ENCODE measurements at places on chromosomes 5 and 9.

- DNase-seq, result peak; percentile 96
Measured at GRCh38 chr5:82165740-82166530, 112.2 kb downstream of the RPS23 start.

GRCh38 chr5:177409043-177409801 is at the start of gene F12:
TSS of gene F12 (minus strand) at chr5:177409564. CDS start at chr5:177409527, 37 bp downstream.
- no peak for DNase-seq

DNA sequence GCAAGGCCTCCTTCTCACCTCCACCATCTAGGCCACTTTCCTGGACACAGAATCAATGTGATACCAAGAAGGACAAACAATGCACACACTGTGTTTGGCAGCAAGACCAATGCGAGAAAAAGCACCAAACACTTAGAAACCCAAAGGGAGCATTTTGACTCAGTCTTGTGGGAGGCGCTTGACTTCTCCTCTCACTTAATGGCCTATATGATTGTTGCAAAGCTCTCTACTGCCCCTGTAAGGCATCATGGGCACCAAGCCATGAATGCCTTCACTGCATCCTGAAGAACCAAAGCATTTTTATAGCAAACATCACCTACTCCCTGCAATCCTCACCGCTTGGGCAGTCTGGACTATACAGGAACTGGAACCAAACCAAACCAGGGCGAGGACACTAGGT is 57.5 kb downstream of the CDH6 start:
- no peak for DNase-seq

DNA sequence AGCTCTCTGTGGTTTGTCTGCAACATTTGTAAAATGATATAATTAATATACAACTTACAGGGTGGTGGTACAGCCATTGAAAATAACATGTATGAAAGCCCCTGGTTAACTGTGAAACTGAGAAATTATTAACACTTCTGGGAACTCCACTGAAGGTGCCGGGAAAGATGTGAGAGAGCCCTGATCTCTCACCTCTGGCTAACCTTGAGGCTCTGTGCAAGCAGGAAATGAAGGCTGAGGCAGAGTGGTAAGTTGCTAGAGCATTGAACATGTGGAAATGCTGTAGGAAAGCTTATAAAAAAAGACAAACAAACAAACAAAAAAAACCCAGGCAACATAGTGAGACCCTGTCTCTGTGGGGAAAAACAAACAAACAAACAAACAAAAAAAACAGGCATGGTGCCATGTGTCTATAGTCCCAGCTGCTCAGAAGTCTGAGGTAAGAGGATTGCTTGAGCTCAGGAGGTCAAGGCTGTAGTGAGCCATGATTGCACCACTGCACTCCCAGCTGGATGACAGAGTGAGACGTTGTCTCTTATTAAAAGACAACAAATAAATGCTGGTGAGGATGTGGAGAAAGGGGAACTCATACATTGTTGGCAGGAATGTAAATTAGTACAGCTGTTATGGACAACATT is 7.5 kb downstream of the CATSPER3 start:
- DNase-seq, result no peak

GRCh38 chr5:52794519-52794918 is 6.8 kb downstream of the ITGA1 start:
- DNase-seq, result no peak

- DNase-seq, result no peak
Measured at GRCh38 chr5:83973925-83974815, 253.5 kb upstream of the HAPLN1 start.

DNA sequence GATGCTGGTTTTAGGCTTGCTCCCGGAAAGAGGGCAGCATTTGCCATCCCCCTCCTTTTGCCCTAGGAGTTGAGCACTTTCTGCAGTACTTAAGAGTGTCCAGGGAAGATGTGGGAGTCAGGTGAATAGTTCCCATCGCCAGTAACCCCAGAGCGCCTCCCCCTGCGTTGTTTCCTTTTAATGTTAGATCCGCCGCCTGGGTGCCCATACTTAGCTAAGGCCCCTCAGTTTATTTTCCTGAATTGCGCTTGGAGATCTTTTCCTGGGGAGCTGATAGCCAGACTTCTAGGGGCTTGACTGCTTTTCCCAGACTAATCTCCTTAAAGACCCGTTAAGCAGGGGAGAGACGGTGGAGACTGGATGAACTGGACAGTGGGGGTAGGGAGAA is 377 bp upstream of the PCDHAC2 start:
- DNase-seq, result no peak

DNA sequence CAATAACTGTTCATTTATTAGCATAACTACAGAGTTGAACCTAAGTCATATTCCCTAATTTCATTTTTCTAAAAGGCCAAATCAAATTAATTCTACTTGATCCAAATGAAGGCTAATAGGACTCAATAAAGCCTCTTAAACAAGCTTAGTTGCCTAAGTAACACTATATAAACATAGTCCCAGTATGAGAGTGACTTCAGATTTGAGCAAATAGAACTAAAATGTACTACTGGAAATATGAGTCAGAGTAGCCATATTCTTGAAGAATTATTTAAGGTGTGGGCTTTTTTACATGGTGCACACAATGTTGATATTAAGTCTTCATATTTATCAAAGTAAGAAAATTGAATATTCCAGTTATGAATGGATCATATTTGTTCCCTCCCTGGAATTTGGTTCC is 872.3 kb downstream of the MAT2B start:
- DNase-seq, result no peak

DNA sequence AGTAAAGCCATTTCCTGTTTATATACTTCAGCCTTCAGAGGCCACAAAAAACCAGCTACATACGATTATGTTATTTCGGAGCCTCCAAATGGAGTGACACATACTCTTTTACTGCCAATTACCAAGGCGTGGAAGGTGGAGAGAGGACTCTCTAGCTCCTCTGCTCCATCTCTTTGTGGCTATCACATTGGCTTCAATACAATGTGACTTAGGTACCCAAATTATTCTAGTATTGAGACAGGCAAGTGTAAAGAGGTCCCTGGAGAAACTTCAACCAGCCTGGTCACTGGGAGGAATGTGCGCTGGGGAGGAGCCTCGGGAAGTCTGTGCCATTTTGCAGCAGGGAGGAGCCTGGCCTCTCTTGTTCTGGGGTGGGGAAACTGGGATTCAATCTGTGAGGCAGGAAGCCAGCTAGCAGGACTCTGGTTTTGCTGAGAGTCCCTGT is 85.8 kb upstream of the TAS2R1 start:
- peak; percentile 74 for DNase-seq

- DNase-seq, result no peak
Measured at GRCh38 chr9:118418887-118419565, 714.8 kb downstream of the TLR4 start.

DNA sequence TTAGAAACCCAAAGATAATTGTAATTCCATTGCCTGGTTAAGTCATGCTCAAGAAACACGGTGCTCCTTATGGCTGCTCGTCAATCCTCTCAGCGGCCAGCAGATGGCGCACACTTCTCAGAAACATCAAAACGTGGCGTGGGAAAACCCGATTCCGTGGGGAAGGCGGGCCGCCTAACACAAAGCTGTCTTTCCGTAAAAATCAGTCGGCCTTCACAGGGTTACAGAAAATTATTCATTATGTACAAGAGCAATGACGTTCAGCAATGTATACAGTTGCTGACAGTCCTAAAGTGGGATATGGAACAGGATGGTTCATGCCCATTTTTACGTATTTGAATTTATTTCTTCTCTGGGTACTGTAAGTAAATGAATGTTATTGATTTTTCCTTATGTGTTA is 83.5 kb downstream of the PDE4D start:
- peak; percentile 82 for DNase-seq

- no peak for DNase-seq
Measured at GRCh38 chr9:93120846-93121315, 13.2 kb downstream of the NINJ1 start.

Measured in fibroblast of the aortic adventitia (primary cell).